ENCODE measurements at places on chromosomes 11 and 22. TPM values are rescaled to one million over a fixed set of nuclear protein-coding genes. Genes with fewer than 3 reads are reported as not detected.

The CPT1B gene
- total RNA-seq: 74.3 TPM

The SCN3B gene
- not detected for total RNA-seq

The ANKK1 gene
- 0.11 TPM for total RNA-seq

The KCNC1 gene
- not detected for total RNA-seq

The HORMAD2 gene
- 0.53 TPM for total RNA-seq

The DRICH1 gene
- 0.50 TPM for total RNA-seq

The GLYATL1 gene
- total RNA-seq: not detected

The ENTHD1 gene
- 0.11 TPM for total RNA-seq

The PIK3IP1 gene
- total RNA-seq: 9.3 TPM

The TP53I11 gene
- total RNA-seq: 4.6 TPM

The THRSP gene
- not detected for total RNA-seq

The BBOX1 gene
- not detected for total RNA-seq

The MPPED2 gene
- total RNA-seq: not detected

The CASP4 gene
- total RNA-seq: 32.0 TPM

The RASGRP2 gene
- 20.9 TPM for total RNA-seq

The P2RY2 gene
- not detected for total RNA-seq

The TMEM138 gene
- 54.5 TPM for total RNA-seq

The CYTH4 gene
- 45.9 TPM for total RNA-seq

The GDPD4 gene
- not detected for total RNA-seq

The KCNQ1OT1 gene
- total RNA-seq: 0.74 TPM

The KCNJ1 gene
- not detected for total RNA-seq

The DRD2 gene
- 0.18 TPM for total RNA-seq

The MN1 gene
- 0.09 TPM for total RNA-seq

The TSGA10IP gene
- total RNA-seq: not detected

The TRIM49 gene
- total RNA-seq: not detected

The SBF2 gene
- total RNA-seq: 4.2 TPM

The DENND5A gene
- total RNA-seq: 56.7 TPM

The RCOR2 gene
- 0.41 TPM for total RNA-seq

The RBMXL2 gene
- total RNA-seq: not detected

The PNPLA3 gene
- 1.7 TPM for total RNA-seq

The DEFB131B gene
- total RNA-seq: not detected

The C22orf31 gene
- not detected for total RNA-seq

The OR52A1 gene
- not detected for total RNA-seq

The GP1BB gene
- not detected for total RNA-seq

The ARL2 gene
- total RNA-seq: 70.0 TPM

The SCGB2A2 gene
- total RNA-seq: not detected

The UBE2L6 gene
- 137 TPM for total RNA-seq

The SMIM38 gene
- 0.53 TPM for total RNA-seq

The IFITM2 gene
- total RNA-seq: 680 TPM

The PRRG4 gene
- 1.1 TPM for total RNA-seq

The OR8G5 gene
- total RNA-seq: not detected

The NCAM1 gene
- not detected for total RNA-seq

The NXPE1 gene
- total RNA-seq: not detected

The RPS25 gene
- total RNA-seq: 1,728 TPM

The CTTN gene
- 33.4 TPM for total RNA-seq

The MS4A6A gene
- not detected for total RNA-seq

The MFNG gene
- 168 TPM for total RNA-seq

The WNT11 gene
- 0.91 TPM for total RNA-seq

The MMP3 gene
- not detected for total RNA-seq

The SHANK3 gene
- 0.16 TPM for total RNA-seq

The SAMM50 gene
- total RNA-seq: 59.0 TPM

The MAPK8IP1 gene
- total RNA-seq: 0.46 TPM

The CCDC116 gene
- total RNA-seq: 0.78 TPM

The SELENOH gene
- total RNA-seq: 183 TPM

The OR52R1 gene
- not detected for total RNA-seq

All from activated T-helper 2 cell treated with anti-CD3 and anti-CD28 coated beads, Interferon-gamma antibody, Interleukin-2, Interleukin-4, amounts not matched to agents 10 μg/mL and 5 μg/mL and 100 μg/mL, durations not matched to agents 14 hours and 24 hours and 36 hours (primary cell).